ENCODE measurements at places on chromosomes 7 and 10.

DNA sequence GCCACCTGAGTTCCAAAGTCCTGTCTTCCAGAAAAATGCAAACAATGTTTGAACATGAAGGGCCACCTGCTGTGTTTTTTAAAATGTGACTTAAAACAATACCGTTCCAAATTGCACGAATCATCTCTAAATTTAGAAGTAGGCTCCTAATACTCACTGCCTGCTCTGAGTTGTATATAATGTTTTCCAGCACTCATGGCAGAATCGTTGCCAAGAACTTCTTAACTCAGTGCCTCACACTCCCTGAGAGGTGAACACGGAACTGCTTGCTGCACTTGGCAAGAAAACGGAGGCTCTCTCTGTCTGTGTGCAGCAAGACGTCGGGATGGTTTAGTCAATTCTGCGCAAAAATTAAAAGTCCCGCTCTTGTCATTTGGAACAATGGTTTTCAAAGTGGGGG is 757.3 kb upstream of the AUTS2 start:
- no peak for DNase-seq

DNA sequence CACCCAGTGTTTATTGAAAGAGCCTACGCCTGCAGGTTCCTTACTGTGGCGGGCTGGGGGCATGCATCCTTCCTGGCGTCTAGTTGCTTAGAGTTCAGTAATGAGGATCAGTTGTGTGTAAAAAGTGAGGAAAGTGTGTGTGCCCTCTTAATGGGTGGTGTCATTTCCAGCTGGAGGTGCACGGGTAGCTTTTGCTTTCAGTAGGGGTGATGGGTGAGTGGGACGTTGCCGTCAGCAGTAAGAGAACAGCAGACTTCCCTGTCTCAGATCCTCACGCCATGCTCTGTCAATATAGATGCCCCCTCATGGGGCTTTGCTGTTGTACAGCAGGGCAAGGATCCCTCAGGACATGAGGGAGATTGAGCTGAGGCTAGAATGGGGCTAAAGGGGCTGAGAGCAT is 352.6 kb upstream of the GALNT17 start:
- DNase-seq, result no peak

- no peak for DNase-seq
These were observed 6.2 kb downstream of the LRIT1 start for GRCh38 chr10:84235096-84235495.

- no peak for DNase-seq
These were observed 473.4 kb downstream of the PTPRN2 start for GRCh38 chr7:158114056-158114850.

- no peak for DNase-seq
These were observed 255.0 kb downstream of the BMPER start for GRCh38 chr7:34160261-34160752.

GRCh38 chr10:102410429-102411073 is 8.0 kb downstream of the PSD start:
- no peak for DNase-seq
